Cardiac fibroblast (primary cell): ENCODE measurements at places on chromosomes 11 and 22.

- no peak for DNase-seq
Measured at GRCh38 chr11:73047773-73048371, 94.2 kb downstream of the FCHSD2 start.

- DNase-seq: peak; percentile 51
Measured at GRCh38 chr11:120336641-120337354, 585 bp downstream of the ARHGEF12 start.

DNA sequence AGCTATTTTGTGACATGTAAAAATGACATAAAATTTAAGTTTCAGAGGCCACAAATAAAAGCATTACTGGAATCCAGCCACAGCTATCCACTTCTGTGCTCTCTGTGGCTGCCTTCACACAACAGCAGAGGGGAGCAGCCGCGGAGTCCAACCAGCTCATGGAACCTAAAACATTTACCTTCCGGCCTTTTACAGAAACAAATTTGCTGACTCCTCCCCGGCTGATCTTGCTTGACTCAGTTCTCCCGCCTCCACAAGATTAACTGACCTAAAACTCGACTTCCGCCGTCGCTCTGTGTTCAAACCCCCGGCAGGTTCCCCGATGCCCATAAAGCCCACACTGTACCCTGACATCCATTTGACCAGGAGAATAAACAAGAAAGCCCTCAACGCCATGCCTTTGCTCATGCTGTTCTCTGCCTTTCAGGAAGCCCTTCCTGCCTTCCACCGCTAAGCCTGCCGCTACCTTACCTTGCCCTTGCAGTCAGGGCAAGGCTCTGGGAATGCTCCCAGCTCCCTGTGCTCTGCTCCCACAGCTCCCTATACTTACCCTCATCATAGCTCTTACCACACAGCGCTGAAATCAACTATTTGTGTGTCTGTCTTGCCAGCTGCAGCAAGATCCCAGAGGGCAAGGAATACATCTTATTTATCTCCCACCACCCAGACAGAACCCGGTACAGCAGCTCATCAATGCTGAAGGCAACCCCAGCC is 35.4 kb downstream of the MICAL3 start:
- DNase-seq: no peak

- DNase-seq: no peak
Measured at GRCh38 chr22:46891382-46891951, 129.0 kb downstream of the TBC1D22A start.

GRCh38 chr22:38828191-38828590 is 15.6 kb downstream of the NPTXR start:
- DNase-seq: no peak

GRCh38 chr11:132780046-132780445 is 752.3 kb downstream of the OPCML start:
- DNase-seq: no peak

GRCh38 chr11:83115026-83115425 is 41.9 kb upstream of the PCF11 start:
- DNase-seq: no peak

DNA sequence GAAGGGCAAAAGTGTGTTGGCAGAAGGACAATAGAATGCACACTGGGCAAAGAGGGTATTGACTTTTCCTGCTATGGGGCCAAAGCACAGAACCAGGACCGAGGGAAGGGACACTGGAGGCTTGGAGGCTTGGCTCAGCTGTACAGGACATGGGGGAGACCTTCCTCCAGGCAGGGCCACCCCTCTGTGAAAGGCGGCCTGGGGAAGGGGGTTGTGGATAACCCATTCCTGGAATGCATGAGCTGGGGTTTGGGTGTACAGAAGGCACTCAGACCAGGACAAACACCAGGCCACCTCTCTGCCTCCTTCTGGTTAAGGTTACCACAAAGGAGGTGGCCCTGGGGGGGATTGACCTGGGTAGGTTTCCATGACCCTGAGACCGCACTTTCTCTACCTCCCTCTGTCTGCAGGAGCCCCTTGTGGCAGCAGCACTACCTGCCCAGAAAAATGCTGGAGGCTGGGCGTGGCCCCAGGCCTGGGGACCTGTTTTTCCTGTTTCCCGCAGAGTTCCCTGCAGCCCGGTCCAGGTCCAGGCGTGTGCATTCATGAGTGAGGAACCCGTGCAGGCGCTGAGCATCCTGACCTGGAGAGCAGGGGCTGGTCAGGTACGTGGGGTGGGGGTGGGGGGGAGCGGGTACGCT is 9.6 kb downstream of the P2RY2 start:
- DNase-seq: no peak

GRCh38 chr11:64268893-64269539 is 15.4 kb downstream of the BAD start:
- peak; percentile 75 for DNase-seq

DNA sequence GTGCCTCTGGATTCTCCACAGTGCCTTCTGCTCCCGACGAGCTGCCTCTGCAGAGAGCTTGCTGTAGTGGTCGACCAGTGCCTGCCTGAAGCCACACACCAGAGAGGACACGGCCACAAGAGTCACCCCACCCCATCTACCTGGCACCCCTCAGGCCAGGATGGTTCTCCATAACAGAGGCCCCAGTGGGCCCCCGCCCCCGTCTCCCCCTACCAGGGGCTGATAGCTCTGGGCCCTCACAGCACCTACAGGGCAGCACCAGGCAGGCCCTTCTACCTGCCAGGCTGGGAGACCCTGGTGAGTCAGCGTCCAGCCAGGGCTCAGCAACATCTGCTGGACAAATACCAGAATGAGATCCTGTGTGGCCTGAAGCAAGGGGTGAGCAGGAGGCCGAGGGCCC is 21.7 kb downstream of the SELENOO start:
- DNase-seq: no peak

- no peak for DNase-seq
Measured at GRCh38 chr22:17997456-17997855, 26.9 kb downstream of the MICAL3 start.

- DNase-seq: no peak
Measured at GRCh38 chr11:7527029-7527428, 13.2 kb downstream of the PPFIBP2 start.

DNA sequence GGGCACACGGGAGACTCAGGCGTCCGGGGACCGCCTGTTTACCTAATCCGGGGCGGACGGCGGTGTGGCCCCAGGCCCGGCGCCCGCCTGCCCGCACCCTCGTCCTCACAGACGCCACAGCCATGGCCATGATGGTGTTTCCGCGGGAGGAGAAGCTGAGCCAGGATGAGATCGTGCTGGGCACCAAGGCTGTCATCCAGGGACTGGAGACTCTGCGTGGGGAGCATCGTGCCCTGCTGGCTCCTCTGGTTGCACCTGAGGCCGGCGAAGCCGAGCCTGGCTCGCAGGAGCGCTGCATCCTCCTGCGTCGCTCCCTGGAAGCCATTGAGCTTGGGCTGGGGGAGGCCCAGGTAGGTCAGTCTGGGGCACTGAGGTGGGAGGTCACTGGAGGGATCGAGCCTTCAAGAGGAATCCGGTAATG is 10.0 kb upstream of the RAB1B start:
- no peak for DNase-seq

- no peak for DNase-seq
Measured at GRCh38 chr11:76832361-76832760, 28.4 kb upstream of the ACER3 start.

DNA sequence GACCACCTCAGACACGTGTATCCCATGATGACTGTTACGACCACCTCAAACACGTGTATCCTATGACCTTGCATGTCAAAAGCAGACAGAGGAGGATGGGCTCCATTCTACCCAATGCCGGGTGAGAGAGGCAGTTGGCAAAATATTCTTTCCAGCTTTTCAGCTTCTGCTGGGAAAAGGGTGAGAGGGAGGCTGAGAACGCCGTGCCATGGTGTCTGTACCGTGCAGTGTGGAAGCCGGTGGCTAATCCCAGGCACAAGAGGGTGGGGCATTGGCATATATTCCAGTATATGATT is 1478.4 kb downstream of the TBC1D22A start:
- no peak for DNase-seq

GRCh38 chr11:73140213-73141030 is 1.7 kb downstream of the FCHSD2 start:
- peak; percentile 33 for DNase-seq

- DNase-seq: no peak
Measured at GRCh38 chr11:1839204-1839923, 583 bp downstream of the TNNI2 start.

DNA sequence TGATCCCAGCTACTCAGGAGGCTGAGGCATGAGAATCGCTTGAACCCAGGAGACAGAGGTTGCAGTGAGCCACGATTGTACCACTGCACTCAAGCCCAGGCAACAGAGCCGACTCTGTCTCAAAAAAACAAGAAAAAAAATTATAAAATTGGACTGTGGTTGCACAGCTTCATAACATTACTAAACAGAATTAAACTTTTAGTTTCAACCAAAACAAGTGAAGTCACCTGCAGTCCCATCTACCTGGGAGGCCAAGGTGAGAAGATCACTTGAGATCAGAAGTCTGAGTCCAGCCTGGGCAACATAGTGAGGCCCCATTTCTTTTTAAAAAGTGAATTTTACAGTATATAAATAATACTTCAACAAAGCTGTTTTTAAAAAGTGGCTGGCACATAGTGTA is 47.8 kb upstream of the CD5 start:
- DNase-seq: no peak

- peak; percentile 59 for DNase-seq
Measured at GRCh38 chr11:71103266-71103665, 149.1 kb downstream of the SHANK2 start.

DNA sequence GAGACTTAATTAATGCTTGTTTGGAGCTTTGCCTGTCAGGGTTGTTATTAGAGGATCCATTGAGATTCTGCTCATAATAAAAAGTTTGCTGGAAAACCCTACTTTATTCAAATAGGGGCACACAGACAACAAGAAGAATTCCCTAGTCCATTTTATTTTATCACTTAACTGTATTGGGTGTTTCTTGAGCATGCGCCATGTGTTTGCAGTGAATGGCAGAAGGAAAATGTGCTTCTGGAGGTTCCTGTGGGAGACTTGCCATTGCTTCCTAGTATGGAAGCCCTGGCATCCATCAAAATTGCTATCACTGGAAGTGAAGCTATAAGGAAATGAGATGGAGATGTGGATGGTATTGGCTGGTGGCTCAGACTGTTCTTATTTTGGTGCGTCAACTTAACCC is 106.6 kb upstream of the GALNT18 start:
- no peak for DNase-seq

DNA sequence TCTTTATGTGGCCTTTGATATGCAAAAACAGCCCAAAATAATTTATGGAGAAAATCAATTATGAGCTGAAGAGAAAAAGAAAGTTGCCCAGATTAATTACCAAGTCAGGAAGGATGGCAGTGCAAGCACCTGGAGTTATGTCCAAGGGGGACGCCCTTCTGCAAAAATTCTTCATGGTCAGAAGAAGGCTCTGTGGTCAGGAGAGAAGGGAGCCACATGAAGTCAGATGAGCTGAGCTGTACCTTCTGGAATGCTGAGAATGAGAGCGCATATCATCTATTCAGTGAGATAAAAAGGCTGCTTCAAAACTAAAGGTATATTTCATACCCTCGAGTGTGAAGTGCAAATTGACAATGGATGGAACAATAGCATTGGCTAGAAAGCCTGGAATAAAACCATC is 607.4 kb downstream of the NTM start:
- DNase-seq: peak; percentile 19

DNA sequence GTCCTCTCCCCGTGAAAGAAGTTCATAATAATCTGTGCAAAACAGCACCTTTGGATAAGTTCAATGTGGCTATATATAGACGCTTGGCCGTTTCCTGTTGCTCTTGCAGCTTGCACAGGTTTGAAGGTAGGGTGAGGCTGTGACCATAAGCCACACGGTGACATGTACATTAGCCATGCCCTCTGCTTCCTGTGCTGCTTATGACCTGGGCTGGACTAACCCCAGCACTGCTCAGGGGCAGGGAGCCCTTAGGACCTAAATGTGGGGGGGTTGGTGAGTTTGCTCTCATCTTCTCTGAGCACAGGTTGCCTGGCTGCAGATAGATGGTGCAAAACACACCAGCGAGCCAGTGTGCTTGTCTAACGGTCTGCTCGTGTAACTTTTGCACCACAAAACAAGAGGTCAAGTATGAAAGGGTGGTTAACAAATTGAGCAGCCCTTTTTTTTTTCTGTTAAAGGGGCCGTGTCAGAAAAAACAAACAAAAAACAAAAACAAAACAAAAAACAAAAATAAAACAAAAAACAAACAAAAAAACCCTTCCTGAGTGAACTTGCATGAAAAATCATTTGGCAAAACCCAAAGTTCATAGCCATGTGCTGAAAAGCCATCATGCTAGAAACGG is 37.3 kb downstream of the FLI1 start:
- no peak for DNase-seq

GRCh38 chr22:46942799-46943785 is 180.6 kb downstream of the TBC1D22A start:
- no peak for DNase-seq

DNA sequence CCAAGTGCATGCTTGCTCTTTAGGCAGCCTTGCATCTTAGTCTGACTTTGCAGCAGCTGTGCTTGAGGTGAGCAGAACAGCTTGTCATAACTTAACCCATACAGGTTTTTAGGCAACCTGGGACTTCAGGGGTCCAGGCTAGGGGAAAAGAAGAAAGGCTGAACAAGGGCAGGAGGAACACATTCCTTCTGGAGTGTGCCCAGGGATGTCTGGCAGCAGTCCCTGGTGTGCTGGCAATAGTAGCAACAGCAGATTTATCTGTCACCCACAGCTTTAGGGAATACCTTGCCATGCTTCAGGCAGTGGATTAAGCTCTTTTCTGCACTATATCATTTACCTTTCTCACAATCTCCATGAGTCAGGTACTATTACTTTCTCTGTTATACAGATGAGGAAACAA is 513.0 kb downstream of the RAB38 start:
- DNase-seq: no peak

DNA sequence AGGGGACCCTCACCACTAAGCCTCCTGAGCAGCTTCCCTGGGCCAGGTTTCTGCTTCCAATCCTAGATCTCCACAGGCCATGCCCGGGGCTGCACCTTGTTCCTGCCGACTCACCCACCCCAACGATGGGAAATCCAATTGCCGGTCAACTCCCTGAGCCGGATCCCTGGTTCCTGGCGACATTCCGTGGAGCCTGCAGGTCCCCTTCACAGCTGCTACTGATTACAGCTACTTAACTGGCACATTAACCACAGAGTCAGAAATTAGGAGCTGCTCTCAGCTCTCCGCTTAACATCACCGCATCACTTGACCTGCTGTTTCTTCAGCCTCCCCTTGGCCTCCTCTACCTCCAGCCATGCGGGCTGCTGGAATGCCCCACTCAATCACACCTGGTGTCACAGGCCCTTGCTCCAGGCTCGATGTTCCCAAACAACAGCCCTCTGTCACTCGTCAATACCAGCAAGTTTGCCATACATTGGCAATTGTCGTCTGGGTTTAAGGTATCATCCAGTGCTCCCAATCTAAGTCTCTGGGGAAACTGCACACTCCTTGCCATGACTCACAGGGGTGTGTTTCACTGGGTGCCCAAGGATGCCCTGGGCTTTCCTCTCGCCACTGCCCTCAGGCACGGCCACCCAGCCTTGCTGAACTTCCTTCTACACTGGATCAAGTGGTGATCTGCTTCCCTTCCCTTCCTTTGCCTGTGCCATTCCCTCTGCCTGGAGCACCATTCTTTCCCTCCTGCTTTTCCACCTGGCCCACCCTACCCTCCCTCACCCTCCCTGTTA is 181.0 kb downstream of the MN1 start:
- no peak for DNase-seq
